Caki2 (cell line): ENCODE measurements at places on chromosomes 5 and 9.

DNA sequence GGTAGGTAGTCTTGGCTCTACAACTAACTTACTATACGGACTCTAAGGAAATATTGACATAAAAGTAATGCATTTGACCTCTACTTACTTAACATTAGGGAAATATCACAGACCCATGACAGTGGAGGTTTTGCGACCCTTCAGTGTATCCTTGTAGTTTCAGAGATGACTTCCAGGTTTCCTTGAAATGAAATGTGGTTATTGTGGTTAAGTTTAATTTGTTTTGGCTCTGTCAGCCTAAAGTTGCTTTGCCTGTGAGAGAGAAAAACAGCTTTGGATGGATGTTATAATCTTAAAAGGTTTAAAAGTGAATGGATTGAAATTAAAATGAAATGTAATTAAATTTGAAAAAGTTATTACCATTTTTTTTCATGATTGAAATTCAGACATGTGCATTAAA is 42.9 kb downstream of the LRRTM2 start:
- DNase-seq = no peak

GRCh38 chr9:116763770-116764169 is 76.7 kb downstream of the TRIM32 start:
- DNase-seq = no peak

DNA sequence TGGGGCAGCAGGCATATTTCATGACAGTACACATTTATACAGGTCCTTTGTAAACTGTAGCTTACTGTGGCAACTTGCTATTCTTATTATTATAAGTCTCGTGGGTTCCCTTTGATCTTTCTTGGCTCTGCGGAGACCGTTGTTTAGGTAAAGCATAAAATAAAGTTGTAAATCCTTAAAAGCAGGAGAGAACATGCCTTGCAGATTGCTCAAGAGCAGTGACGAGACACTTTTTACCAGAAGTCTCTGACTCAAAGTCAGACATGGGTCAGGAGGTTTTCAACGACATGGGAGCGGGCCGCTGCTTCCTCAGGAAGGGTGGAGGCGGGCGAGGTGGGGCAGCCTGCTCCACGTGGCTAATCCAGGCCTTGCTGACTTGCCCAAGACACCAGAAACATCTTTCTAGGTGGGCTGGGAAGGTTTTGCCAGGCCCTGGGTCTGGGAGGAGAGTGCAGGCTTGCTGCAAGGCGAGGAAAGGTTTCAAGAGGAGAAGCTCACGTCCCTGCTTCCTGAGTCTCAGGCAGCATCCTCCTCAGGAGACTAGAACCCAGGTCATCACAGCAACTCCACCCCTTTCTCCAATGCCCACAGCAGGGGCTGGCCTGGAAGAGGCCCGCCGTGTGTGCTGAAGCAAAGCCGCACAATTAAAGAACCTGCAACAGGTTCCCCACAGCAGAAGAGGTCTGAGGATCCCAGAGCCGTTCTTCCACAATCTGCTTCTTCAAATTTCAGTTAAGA is 6.5 kb downstream of the TBC1D2 start:
- DNase-seq = peak; percentile 94

GRCh38 chr9:28518439-28518838 is 945.2 kb upstream of the C9orf72 start:
- no peak for DNase-seq

DNA sequence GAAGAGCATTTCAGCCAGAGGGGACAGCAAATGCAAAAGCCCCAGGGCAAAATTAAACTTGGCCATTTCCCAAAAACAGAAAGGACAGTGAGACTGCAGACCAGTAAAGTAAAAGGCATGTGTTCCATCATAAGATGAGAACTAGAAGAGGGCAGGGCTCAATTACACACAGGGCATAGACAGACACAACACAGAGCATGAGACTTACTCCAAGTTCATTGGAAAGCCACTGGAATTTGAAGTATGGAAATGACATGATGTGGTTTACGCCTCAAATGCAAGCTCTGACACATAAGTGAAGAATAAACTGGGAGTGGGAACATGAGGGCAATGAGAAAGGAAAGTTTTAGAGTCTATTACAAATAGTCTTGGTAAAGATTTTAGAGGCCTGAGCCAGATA is 446.6 kb upstream of the GRIA1 start:
- no peak for DNase-seq
